ENCODE measurements at places on chromosomes 3 and 15.

DNA sequence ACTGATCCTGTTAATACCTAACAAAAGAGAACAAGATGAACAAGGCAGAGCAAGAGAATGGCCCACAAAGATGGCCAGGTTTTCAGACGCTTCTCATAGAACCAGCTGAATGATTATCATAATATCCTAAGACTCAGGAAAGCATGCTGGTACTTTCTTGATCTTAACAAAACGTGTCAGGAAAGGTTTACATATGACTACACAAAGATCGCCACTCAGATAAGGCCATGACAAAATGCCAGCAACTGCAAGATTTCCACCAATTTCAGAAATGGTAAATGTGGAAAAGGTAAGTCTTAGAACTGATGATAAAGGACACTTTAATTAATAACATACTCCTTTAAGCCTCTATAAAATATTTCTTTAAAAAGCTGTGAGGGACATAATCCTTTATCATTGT is 108.8 kb downstream of the DLG1 start:
- DNase-seq, result no peak

DNA sequence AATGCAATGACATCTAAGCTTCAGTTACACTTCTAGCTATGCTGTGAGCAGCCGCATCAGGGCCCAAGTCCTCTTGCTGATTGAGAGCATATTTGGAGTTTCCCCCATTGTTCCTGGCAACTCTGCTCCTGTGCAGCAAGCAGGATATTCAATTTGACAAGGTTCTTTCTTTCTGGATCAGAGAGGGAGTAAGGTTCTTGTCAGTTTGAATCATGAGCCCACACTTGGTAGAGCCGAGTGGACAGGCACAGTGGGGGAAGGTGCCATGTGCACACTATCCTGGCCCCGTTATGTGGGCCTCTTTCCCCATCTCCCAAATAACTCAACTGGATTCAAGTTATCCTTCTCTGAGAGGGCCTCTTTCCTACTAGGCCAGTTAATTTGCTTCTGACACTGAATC is 385.4 kb downstream of the ZIC1 start:
- no peak for DNase-seq

- DNase-seq, result no peak
These were observed 34.6 kb downstream of the PXYLP1 start for GRCh38 chr3:141266186-141266585.

DNA sequence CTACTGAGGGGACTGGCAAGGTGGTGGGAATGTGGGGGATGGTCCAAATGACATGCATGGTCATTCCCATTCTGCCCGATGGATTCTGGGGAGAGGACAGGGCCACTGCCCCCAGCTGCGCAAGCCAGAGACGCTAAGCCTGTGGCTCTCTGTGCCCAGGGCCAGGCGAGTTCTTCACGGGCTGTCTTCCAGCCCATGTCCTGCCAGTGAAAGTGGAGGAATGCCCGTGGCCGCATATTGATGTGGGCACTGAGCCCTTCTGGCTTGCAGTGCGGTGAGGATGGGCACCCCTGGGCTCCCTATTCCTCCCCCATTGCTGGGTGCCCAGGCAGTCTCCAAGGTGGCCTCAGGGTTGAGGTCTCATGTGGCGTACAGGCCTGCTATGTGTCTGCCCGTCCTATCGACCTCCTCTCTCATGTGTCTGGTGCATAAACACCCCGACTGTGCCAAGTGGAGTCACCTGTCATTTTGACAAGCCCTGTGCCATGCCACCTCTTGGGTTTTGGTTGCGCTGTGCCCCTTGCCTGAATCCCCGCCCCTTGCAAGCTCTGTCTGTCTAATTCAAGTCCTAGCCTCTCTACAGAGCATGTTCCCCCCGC is 116.8 kb downstream of the TMEM266 start:
- no peak for DNase-seq

DNA sequence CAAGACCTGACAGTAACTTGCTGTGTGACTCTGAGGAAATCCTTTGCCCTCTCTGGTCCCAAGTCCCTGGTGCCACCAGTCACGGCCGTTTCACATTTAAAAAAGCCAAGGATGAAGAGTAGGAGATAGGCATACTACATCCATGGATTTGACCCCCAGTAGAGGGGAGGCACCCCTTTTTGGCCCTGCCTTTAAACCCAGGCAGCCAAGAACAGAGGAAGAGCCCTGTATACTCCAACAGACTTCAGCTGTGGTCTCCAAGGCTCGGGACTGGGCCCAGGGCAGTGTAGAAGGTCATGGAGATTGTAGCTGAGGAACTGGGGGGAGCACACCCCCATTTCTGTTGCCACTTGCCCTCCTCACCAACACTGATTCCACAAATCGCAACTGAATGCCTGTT is 3.7 kb downstream of the CAV3 start:
- DNase-seq, result no peak

GRCh38 chr3:155835341-155836071 is 18.7 kb downstream of the SLC33A1 start:
- no peak for DNase-seq

- DNase-seq, result peak; percentile 57
These were observed 150.3 kb downstream of the TNIK start for GRCh38 chr3:171309906-171310359.

GRCh38 chr3:487614-488013 is 291.1 kb downstream of the CHL1 start:
- no peak for DNase-seq

GRCh38 chr3:127565711-127566110 is 24.8 kb downstream of the TPRA1 start:
- no peak for DNase-seq

GRCh38 chr3:101781166-101781565 is 2.2 kb downstream of the NXPE3 start:
- no peak for DNase-seq

DNA sequence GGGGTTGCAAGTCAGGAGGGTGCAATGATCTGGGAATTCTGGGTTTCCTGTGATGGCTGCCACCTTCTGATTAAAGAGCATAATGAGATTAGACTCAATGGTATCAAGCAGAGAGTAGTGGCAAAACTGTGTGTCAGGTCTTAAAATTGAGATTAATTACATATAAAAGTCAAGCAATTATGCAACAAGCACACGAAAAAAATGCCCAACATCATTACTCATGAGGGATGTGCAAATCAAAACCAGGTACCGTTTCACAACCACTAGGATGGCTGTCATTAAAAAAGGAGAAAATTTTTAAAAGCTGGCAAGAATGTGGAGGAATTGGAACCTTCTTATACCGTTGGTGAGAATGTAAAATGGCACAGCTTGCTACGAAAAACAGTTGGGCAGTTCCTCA is 205.0 kb downstream of the OSBPL10 start:
- DNase-seq, result no peak

DNA sequence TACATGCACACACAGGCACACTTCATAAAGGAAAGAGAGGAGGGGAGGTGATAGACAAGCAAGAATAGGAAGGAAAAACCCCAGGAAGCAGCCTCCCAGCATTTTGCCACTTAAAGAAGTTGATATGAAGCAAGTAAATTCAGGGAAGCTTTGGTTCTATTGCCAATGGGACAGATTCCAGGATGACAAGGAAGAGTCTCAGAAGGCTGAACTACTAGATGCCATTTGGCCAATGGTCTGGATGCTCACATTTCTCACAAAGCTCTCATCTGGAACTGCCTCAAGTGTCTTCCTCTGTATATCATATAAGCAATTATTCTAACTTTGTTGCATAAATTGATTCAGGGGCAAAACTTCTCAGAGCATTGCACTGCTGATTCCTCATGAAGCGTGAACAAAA is 78.8 kb upstream of the STRIT1 start:
- no peak for DNase-seq

- no peak for DNase-seq
These were observed 2.2 kb upstream of the FBLN2 start for GRCh38 chr3:13546667-13547171.

- no peak for DNase-seq
These were observed 9.0 kb upstream of the ZBED2 start for GRCh38 chr3:111604119-111604518.

GRCh38 chr3:11077466-11077865 is 76.8 kb upstream of the HRH1 start:
- no peak for DNase-seq

GRCh38 chr3:196178993-196179379 is 32.2 kb downstream of the ZDHHC19 start:
- no peak for DNase-seq

DNA sequence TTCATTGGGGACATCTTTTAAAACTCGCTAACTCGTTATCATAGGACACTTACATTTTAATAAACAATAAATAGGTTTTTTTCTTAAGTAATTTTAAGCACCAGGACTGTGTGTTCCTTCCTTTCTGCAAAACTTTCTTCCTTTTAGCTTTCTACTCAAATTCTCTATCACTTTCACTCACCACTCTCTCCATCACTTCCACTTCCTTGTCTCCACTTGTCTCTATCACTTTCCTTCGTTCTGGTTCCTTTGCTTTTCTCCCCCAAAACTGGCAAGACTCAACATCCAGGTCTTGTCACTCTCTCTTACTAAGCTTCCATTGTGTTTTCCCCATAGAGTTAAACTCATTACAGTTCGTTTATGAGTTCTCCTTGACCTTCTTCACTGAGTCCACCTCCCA is 99.0 kb downstream of the ZPLD1 start:
- no peak for DNase-seq

DNA sequence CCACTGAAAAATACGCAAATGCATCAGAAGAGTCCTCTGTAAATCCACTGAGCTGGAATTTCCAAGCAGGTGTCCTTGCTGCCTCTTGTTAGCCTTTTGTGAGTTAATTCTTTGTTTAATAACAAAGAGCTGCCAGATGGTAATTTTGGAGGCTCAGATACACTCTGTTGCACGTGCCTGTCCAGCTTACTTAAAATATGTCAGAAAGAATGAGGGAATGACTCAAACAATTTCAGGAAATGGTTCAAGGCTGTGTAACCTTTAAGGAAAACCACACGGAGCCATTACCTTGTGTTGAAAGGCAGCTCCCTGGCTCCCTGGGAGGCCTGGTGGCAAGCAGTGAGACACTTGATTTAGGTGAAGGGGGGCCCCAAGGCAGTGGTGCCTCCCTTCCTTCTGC is 302.2 kb upstream of the CTDSPL start:
- peak; percentile 56 for DNase-seq

DNA sequence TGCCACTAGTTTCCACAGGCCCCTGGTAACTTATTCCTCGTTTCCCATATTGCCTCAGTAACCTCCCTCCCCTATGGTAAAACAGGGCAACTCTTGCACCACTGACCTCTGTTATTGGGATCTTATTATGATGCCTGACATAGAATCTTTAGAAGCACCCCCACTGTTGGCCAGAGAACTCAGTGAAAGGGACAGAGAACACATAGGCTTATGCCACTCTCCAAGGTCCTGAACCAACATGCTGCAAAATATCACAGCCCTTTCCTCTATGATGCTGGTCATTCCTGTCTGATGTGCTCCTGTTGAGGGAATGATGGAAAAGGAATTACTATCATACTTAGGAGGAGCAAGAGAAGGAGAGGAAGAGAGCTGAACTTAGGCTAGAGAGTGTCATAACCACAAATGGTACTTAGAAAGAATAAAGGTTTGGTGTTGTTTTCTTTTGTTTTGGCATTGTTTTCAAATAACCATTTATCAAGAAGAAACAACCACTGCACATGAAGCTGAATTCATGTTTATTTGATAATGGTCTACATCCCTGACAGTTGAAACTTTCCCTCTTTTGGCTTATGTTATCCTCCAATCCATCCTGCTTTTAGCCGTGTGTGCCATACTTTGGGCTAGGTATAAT is 330.2 kb downstream of the EPHB1 start:
- no peak for DNase-seq

GRCh38 chr3:116045314-116045713 is 400.0 kb downstream of the LSAMP start:
- DNase-seq, result no peak

DNA sequence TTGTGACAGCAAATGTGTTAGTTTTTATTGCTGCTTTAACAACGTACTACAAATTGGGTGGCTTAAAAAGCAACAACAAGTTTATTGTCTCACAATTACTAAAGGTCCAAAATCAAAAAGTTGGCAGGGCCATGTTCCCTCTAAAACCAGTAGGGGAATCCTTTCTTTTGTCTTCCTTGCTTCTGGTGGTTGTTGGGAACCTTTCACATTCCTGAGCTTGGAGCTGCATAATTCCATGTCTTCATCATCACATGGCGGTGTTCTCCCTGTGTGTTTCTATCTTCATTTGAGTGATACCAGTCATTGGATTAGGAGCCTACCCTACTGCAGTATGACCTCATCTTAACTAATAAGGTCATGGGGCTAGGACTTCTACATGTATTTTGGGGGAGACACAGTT is 7.4 kb downstream of the SPRED1 start:
- DNase-seq, result no peak

DNA sequence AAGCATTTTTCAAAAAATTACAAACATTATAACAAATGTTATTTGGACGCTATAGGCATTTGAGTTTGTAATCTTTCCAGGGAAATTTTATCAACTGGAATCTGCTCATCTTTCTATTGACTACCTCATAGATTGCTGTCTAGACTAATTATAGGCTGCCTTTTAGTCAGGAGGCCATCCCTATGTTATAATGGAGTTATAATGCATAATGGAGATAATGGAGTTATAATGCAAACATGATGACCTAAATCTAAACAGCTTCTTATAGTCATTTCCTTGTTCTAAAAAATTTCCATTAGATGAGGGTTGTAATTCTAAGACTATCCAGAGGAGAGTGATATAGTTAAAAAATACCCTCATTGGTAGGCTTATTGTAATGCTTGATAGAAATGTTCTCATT is 226.4 kb downstream of the SI start:
- no peak for DNase-seq

DNA sequence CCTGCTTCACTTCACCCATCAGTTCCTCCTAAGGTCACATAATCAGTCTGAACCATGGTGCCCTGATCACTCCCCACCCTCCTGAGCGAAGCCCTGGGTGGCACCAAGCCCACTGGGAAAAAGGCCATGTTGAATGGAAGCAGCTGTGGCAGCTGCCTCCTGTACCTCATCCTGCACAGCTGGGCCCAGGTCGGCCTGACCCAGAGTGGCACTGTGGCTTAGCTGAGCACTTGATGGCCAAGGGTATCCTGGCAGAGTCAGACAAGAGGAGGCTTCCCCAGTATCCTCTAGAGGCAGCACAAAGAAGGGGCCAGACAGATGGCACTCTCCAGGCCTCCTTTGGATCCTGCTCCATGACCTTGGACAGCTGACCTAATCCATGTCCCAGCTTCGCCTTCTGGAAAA is 68.4 kb downstream of the TLE3 start:
- peak; percentile 27 for DNase-seq

DNA sequence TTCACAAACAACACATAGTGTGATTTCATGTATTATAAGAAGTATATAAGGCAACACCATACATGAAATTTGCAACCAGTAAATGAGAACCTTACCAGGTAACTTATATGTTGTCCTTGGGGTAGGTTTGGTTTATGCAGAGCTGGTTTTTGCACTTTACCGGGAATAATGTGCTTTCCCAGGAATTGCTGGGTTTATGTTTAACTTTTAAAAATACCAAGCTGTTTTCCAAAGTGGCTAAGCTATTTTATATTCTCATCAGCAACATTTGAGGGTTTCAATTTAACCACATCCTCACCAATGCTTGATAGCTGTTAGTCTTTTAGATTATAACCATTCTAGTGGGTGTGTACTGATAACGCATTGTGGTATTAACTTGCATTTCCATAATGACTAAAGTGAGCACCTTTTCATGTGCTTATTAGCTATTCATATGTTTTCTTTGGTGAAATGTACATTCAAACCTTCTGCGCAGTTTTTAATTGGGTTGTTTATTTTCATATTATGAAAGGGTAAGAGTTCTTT is 71.6 kb downstream of the KY start:
- DNase-seq, result no peak

Measured in NCI-H524 treated with DMSO at 0.1 percent for 48 hours (cell line).